NCI-H1092 treated with DMSO at 0.1 percent for 48 hours (cell line): ENCODE measurements at places on chromosomes 6 and 20.

DNA sequence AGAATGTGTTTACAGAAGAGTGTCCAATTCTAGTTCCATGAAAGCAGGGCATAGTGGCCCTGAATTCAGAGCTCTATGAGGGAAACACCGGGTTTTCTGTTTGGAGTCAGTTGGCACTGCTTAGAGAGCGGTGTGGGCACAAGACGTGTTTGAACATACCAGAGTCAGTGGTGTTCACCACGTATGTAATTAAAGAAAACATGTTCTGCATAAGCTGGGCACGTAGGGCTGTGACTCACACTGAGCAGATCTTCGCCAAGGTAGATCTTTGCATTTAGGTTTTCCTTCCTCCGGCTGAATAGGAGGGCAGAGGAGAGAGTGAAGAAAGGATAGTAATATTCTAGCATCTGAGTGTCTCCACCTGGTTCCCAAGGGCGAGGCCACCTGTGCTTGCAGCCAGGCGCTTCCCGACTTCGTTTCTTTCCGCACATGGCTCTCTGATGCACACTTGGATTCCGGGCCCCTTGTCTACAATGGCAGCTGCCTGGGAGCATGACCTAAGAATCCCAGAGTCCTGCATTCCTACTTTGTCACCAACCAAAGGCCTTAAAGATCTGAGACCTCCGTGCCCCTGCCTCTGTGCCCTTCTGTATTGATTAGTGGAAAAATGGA lies 136.2 kb downstream of the ERMARD start:
- DNase-seq = no peak

- DNase-seq = no peak
Observed at GRCh38 chr20:9088556-9088955, 19.7 kb downstream of the PLCB4 start.

- DNase-seq = no peak
Observed at GRCh38 chr20:8476021-8476420, 344.0 kb downstream of the PLCB1 start.

- no peak for DNase-seq
Observed at GRCh38 chr20:57210911-57211280, 55.5 kb downstream of the BMP7 start.
